ENCODE measurements at places on chromosomes 12 and 14.

DNA sequence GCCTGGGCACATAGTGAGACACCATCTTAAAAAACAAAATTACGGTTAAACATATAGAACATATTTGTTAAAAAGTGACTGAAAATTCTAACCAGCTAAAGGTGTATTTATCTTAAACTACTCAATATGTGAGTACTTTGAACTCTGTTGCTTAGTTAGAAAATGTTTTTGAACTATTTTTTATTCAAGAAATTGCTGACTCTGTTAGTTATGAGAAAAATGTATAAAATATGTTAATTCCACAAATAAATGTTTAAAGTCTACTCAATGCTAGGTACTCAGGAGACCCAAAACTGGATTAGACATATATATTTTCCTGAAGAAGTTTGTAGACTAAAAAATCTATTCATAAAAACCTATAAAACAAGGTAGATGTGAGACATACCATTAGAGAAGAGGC lies 23.0 kb upstream of the GPR33 start:
- no peak for DNase-seq

DNA sequence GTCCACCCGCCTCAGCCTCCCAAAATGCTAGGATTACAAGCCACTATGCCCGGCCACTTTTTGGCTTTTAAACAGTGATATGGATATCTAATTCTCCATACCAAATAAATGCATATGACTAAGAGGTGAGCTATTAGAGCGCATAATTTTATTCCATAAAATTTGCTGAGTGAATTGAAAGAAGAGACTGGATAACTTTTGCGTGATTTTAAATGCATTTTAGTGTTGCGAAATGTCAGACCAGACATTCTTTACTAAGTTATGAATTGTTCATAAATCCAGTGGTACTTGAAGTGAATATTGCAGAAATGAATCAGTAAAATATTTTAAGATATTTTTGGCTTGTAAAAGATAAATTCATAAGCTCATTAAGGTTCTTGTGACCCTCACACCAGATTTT lies 50.9 kb upstream of the DIP2B start:
- no peak for DNase-seq

DNA sequence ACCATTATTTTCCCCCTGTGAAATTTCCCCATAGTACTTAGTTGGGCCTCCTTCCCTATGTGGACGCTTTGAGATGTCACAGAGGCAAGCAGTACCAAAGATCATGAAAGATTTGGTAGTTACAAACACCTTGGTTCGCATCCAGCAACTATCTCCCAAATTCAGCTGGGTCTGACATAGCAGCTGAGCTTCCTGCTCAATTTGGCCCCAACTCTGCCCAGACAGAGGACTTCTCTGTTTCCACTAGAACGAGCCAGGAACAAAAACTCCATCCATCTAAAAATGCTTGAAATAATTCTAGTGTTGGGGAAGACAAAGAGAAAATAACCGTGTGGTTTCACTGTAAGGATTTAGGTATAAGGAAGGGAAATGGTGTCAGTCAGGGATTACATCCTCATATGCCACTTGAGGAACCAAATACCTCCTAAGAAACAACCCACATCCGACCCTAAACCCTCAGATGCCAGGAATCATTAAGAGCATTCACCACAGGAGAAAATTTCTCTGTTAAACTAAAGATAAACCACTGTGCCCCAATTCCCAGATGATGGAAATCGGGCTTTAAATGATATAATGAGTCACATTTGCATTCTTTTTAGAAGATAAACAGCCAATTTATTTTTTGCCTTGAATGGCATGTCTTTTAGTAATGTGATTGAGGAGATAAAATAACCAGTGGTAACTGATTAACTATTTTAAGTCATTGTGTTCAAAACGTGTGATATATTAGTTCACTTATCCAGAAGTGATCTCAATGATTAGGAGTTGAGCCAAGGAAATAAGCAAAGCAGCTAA lies 103.7 kb upstream of the IFNG-AS1 start:
- no peak for DNase-seq

DNA sequence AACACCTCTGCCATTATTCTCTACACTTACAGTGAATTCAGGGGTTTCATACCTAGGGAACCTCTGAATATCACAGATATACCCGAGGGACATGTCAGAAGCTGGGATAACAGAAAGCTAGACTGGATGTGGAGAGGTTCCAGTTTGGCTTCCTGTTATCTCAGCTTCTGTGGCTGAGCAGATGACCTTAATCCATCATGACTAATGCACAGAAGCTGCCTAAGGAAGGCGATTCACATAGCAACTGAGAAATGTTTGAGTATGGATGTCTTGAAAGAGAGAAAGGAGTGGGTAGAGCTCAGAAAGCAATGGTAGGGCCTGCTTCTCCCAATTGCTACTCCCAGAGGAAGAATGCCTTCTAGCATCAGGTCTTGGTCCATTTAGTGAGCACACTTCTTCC lies 187.6 kb downstream of the RMST start:
- DNase-seq, result no peak

GRCh38 chr14:77316872-77317301 lies 3.8 kb downstream of the POMT2 start:
- DNase-seq, result no peak

GRCh38 chr12:11958221-11959091 lies 112.3 kb upstream of the BCL2L14 start:
- peak; percentile 65 for DNase-seq

DNA sequence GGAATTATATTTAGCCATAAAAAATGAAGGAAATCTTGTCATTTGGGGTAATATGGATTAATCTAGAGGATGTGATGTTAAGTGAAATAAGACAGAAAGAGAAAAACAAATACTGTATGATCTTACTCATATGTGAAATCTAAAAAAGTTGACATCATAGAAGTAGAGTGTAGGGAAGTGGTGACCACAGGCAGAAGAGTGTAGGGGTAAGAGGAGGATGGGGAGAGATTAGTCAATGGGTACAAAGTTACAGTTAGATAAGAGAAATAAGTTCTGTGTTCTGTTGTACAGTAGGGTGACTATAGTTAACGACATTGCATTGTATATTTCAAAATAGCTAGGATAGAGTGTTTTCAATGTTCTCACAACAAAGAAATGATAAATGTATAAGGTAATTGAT lies 87.0 kb downstream of the TSHR start:
- no peak for DNase-seq

GRCh38 chr14:76432827-76433752 lies 57.2 kb downstream of the ESRRB start:
- no peak for DNase-seq

DNA sequence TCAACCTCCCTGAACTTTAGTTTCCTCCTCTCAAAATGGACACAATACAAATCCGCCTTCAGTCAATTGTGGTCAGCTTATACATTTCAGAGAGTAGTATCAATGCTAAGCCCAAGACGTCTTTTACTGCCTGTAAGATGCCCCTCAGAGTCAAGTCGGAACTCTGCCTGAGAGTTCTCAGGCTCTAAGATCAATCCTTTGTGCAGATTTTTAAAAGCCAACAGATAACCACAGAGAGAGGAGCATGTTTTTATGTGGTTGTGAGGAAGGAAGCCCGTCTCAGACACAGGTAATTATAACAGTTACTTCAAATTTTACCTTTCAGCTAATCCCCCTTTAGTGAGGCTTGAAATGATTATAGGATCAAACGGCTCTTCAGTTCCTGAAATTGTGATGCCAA lies 91.6 kb downstream of the HELB start:
- no peak for DNase-seq

DNA sequence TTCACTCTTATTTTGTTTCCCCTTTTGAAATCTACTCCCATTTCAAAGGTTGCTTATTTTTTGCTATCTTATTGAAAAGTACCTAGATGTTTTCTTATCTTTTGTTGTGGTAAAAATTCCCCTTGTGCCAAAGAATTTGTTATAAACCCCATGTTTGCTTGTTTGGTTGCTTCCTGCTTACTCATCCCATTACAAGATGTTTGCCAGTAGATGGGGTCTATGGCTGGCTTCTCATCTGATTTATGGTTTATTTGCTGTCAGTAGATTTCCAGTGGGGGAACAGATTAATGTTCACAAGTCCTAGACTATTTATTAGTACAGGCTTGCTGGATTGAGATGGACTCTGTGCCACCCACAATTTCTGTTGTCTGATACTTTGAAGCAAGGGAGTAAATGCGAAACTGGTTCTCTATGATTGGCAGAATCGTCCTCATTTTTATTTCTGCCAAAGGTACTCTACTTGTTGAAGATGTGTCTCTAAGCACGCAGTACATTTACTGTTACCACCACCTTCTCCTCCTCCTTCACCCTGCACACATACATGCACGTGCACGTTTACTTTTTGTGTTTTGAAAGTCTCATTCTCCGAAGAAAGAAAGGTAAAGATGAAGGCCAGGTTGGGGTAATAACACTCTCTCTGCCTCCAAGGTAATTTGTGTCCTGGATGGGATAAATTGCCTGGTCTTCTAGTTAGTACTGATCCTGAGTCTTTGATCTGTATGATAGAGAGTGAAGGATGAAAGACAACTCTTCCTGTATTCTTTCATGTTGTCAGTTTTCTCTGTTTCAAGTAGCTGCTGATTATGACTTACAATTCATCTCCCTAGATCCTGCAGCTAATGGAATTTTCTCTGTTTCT lies 117.2 kb upstream of the ATP2B1 start:
- DNase-seq, result no peak

DNA sequence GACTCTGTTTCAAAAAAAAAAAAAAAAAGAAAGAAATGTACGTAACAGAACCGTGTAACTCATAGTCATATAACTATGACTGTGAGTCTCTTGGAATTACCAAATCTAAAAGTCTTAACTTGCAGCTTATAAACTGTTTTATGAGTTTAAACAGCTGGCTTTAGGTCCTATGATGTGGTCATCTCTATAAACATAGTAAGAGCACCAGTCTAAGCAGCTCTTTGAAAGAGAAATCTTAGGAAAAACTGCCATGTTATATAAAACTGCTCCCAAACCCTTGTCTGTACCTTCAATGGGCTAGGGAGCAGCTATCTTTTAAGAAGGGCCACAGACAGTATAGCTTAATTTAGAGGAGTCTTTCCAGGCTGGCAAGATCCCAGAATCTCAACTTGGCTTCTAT lies 115.5 kb upstream of the AEBP2 start:
- no peak for DNase-seq

GRCh38 chr14:22565391-22565945 lies 23.6 kb downstream of the DAD1 start:
- DNase-seq, result peak; percentile 11

- no peak for DNase-seq
Measured at GRCh38 chr12:104355630-104356029, 52.1 kb downstream of the EID3 start.

DNA sequence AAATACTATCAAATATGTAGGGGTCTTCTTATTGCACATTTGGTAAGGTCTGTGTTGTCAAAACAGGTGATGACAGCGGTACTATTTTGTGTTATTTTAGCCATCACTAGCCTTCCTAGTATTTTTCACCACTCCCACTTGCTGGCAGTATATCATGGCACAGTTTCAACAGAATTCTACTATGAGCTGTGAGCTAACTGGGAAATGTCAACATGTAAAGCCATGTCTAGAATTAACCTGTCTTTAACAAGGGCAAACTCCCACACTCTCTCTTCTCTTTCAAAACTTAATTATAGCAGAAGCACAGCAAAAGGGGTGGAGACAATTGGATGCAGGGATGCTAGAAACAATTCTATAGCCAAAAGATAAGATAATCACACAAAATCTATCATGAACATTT lies 253.4 kb downstream of the PAX9 start:
- no peak for DNase-seq

DNA sequence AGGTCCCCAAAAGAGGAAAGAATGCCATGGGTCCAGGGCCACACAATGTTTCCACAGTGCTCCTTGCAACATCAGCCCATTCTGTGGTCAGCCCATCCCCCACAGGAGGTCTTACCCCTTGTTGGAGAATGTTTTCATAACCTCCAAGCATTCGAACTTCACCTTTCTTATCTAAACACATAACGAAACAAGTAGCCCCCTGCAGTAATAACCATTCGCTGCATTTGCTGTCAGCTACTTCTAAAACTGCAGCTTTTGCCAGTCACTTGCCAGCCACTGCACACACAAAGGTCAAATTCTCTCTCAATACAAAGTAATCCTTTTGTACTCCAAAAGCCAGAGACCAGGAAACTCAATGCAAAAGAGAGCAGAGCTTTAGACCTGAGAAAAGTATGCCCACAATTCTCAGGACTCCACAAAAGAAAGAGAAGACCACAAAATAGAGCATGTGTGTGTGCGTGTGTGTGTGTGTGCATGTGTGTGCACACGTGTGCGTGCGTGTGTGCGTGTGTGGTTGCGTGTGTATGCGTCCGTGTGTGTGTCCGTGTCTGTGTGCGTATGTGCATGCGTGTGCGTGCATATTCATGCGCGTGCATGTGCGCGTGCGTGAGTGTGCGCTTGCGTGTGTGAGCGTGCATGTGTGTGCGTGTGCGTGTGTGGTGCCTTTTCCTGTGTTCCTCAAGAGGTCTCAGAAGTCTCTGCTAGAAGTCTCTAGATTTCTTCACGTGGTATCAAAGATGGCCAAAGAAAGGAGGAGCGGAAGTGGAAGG lies 31.7 kb upstream of the NINJ2 start:
- DNase-seq, result no peak

DNA sequence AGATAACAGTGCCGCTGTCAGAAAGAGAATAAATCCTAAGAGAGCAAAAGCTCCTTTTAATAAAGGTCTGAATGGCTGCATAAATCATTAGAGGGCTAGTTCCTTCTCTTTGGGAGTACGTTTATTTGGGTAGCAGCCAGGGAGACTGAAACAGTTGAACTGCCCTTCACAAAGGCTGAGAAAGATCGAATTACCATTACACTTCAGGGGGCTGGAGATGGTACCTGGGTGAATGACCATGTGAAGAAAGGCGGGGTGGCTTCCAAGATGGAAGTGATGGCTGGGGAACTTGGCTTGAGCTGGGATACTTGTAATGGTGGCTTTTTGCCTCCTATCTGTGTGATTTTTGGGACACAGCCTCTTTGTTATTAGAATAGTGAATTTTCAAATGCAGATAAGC lies 1.7 kb upstream of the FGD4 start:
- no peak for DNase-seq

- no peak for DNase-seq
Measured at GRCh38 chr14:39446131-39446744, 14.0 kb upstream of the FBXO33 start.

Measured in stimulated activated CD4-positive, alpha-beta T cell treated with anti-CD3 and anti-CD28 coated beads, Interleukin-4, amount 100 ng/mL, for 24 hours (primary cell).